Foreskin keratinocyte (primary cell): ENCODE measurements at places on chromosomes 4 and X. TPM values are rescaled to one million over a fixed set of nuclear protein-coding genes. Genes with fewer than 3 reads are reported as not detected.

- DNase-seq = no peak
Observed at GRCh38 chr4:37040816-37041215, 203.7 kb upstream of the NWD2 start.

DNA sequence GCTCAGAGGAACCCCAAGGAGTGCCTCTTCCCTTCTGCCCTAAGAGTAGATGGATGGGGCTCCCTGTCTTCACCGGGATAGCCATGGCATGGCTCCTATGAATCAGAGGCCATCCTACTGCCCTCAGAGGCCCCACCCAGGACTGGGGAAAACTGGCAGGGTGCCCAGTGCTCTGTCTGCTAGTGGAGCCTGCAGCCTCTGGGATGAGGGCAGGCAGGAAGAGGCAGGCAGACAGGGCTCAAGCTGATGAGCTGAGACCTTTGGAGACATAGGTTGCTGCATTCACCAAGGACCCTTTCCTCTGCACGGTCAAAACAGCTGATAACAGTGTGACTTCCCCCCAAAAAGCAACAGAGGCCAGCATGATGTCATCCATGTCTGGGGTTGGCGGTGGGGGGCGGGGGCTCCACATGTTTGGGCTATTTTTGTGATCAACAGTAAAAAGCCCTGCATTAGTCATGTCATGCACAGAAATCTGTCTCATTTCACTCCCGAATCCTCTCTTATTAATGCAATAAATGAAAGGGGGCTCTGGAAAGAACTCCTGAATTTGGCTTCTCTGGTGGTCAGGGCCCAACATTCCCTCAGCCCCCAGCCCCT, 207.6 kb upstream of the MAMLD1 start:
- peak; percentile 8 for DNase-seq

GRCh38 chr4:121164291-121164690, at the start of gene TNIP3:
Gene TNIP3 (minus strand): TSS chr4:121164321. CDS start chr4:121164125, 196 bp downstream.
- peak; percentile 86 for DNase-seq

GRCh38 chrX:65811558-65812228, 144.2 kb downstream of the MSN start:
- DNase-seq = no peak

GRCh38 chr4:153063490-153063889, 127.4 kb downstream of the FHDC1 start:
- DNase-seq = no peak

- no peak for DNase-seq
Observed at GRCh38 chr4:140871368-140871767, 115.2 kb upstream of the TBC1D9 start.

DNA sequence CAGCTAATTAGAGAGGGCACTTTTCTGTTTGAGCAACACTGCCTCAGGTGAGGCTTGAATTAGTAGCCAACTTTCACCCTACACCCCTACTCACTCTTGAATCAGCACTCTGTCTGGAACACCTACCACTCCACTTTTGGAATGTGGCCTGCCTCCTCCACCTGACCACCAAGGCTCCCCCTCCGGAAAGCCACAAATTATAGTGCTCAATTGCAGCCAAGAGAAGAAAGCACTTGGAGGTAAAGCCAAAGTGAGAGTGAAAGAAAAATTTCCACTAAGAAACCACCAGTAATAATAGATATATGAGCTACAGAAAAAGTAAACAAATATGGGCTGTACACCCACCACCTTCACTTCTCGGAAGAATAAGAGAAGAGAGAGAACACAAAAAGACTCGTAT, 41.1 kb downstream of the PPP3CA start:
- DNase-seq = no peak

GRCh38 chr4:71294301-71294700, 44.5 kb upstream of the SLC4A4 start:
- no peak for DNase-seq

The PNMA6A gene
- polyA plus RNA-seq = 0.37 and 0.64 TPM in 2 replicates

GRCh38 chr4:25406081-25406692, 29.1 kb downstream of the ANAPC4 start:
- DNase-seq = no peak

DNA sequence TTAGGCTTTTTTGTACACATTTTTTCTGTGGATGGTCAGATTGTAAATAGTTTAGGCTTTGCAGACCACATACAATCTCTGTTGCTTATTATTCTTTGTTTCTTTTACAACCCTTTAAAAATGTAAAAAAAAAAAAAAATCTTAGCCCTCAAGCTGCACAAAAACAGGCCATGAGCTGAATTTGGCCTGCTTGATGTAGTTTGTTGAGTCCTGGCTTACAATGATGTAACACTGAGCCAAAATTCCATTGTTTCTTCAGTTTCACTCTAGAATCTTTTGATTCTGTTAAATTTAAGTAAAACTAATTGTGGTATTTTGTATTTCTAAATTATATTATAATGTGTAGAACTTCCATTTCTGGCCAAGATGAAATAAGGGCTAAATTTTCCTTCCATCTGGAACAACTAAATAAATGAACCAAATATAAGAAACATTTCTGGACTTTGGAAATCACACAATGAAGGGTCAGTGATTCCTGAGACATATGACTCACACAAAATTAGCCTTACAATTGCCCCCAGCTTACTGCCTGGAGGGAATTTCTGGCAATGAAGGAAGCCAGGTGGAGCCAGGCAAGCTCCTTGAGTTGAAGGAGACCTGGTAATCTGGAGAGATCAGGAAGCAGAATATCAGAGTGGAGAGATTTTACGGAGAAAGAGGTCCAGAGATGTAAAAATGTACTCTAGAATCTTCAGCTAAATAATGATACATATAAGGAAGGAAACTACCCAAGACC, 29.8 kb downstream of the IQCM start:
- DNase-seq = no peak
